ENCODE measurements at places on chromosomes 2 and 18.

DNA sequence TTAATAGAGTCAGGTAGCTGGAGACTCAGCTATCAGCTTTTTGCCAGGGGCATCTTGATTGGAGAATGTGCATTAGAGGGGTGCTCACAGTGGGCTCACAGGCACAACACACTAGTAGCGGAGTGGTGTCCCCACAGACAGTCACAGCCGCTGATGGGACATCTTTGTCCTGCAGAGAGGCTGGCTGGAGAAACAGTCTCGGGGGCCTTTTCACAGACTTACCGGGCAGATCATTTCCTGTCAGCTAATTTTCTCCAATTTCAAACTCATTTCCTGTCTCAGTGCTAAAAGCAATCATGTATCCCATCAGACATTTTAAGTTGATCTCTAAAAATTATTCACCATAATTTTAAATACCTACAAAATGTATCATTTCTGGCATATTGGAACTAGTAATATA is 562.6 kb downstream of the DCDC2C start:
- no peak for DNase-seq

- DNase-seq, result no peak
Measured at GRCh38 chr2:160674146-160674750, 180.6 kb upstream of the RBMS1 start.

- no peak for DNase-seq
Measured at GRCh38 chr2:101408925-101409324, 21.6 kb upstream of the CREG2 start.

- DNase-seq, result no peak
Measured at GRCh38 chr2:145757503-145758246, 1237.8 kb upstream of the ZEB2 start.

DNA sequence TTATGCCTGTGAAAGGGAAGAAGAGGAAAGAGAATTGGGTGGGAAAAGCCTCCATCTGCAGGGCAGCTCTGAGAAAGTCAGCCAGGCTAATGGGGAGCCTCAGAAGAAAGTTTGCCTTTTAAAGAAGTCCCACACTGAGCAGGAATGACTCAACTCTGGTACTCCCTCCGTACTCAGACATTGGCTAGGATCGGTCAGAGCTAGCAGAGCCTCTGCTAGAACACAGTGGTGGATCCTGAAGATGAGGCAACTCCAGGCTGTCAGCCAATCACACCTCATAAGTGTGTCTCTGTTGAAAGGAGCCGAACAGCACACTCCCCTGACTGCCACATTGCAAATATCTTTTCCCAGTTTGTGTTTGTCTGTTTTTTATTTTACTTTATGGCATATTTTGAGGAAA is 96.9 kb downstream of the HNRNPLL start:
- DNase-seq, result no peak

- DNase-seq, result no peak
Measured at GRCh38 chr2:102289129-102289528, 22.2 kb upstream of the IL1RL1 start.

DNA sequence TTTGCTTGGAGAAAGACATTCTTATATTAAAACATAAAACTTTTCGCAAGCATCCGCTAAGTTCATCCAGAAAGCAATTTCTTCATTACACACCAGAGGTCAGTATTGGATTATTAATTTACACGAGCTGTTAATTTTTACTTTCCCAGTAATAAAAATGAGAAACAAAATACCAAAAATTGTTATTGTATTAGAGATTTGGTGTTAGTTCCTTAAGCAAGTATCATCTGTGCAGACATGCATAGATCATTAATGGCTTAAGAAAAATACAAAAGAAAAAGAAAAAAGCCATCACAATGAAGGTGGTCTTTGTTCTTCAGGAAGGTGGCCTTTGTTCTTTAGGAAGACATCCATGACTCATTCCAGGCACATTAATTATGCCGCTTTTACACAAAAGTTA is 53.6 kb upstream of the HNMT start:
- DNase-seq, result no peak

DNA sequence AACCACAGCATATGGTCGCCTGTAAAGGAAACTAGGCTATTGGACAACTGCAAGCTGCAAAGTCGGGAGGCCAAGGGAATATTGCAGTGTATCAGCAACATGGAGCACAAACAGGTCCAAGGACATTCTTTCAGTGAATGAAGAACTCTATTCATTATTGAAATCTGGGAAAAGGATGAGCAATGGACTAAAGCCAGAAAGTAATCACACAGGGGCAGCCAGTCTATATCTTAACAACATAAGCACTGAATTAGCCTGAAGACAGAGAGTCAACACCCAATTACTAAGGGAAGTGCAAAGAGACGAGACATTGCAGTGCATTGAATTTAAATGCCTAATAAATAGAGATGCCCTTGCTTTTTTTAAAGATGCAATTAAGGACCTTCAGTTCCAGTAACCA is 615.5 kb upstream of the SETBP1 start:
- no peak for DNase-seq

GRCh38 chr18:39421276-39421675 is 1855.7 kb upstream of the CELF4 start:
- DNase-seq, result no peak

Measured in stimulated activated CD4-positive, alpha-beta T cell treated with anti-CD3 and anti-CD28 coated beads, TNF-alpha, amount 100 ng/mL, for 1 hour (primary cell).